ENCODE measurements at places on chromosomes 2 and 18.

DNA sequence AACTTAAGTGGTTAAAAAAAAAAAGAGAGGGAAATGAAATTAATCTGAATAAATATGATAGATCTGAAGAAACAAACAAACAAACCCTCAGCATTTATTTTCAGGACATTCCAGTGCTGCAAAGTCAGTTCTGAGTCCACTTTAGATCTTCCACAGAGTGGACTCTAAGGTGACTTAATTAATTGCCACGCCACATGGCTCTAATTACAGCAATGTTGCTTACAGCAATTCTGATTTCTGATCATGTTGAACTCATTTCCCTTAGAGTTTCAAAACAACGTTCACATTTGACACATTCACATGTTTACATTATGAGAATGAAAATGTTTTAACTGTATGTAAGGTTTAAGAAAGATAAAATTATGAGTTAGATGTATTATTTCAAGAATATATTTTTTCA, 38.6 kb upstream of the RASGRP3 start:
- H3K4me1 ChIP-seq: no peaks in the 10 kb centered on the region
- H3K27ac ChIP-seq: no peak overlapping the region

GRCh38 chr2:24833821-24834732, 40.9 kb downstream of the CENPO start:
- DNase-seq: no peak
- H3K4me3 ChIP-seq: no peak overlapping the region
- H3K36me3 ChIP-seq: peaks cover 17% of the 10 kb centered on the region
- peaks cover 4% of the 10 kb centered on the region for H3K4me1 ChIP-seq

DNA sequence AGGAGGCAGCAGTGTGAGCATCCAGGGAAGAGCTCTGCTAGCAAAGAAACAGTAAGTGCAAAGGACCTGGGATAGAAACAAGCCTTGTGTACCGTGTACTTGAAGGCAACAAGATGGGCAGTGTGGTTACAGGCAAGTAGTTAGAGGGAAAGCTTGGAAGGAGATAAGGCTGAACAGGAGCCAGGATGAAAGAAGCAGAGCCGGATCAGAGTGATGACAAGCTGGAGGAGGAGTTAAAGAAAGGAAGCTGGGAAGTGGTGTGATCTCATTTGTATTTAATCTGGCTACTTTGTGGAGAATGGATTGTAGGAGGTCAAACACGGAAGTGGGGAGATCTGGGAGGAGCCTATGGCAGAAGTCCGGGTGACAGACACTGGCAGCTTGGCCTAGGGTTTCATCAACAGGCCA, 44.7 kb upstream of the VPS54 start:
- no peak for DNase-seq
- H3K27me3 ChIP-seq: no peaks in the 10 kb centered on the region
- H3K36me3 ChIP-seq: no peaks in the 10 kb centered on the region

- H3K27me3 ChIP-seq: peaks cover 83% of the 10 kb centered on the region
- no peak for DNase-seq
- H3K36me3 ChIP-seq: no peaks in the 10 kb centered on the region
- H3K4me3 ChIP-seq: no peak overlapping the region
These were observed 5.2 kb upstream of the KCNK3 start for GRCh38 chr2:26687328-26687727.

GRCh38 chr18:2655954-2656236, 369 bp downstream of the SMCHD1 start:
- no peaks in the 10 kb centered on the region for H3K36me3 ChIP-seq
- DNase-seq: no peak
- no peaks in the 10 kb centered on the region for H3K27me3 ChIP-seq
- H3K4me1 ChIP-seq: peaks cover 10% of the 10 kb centered on the region
- peak overlapping the region; percentile 95 for H3K27ac ChIP-seq

DNA sequence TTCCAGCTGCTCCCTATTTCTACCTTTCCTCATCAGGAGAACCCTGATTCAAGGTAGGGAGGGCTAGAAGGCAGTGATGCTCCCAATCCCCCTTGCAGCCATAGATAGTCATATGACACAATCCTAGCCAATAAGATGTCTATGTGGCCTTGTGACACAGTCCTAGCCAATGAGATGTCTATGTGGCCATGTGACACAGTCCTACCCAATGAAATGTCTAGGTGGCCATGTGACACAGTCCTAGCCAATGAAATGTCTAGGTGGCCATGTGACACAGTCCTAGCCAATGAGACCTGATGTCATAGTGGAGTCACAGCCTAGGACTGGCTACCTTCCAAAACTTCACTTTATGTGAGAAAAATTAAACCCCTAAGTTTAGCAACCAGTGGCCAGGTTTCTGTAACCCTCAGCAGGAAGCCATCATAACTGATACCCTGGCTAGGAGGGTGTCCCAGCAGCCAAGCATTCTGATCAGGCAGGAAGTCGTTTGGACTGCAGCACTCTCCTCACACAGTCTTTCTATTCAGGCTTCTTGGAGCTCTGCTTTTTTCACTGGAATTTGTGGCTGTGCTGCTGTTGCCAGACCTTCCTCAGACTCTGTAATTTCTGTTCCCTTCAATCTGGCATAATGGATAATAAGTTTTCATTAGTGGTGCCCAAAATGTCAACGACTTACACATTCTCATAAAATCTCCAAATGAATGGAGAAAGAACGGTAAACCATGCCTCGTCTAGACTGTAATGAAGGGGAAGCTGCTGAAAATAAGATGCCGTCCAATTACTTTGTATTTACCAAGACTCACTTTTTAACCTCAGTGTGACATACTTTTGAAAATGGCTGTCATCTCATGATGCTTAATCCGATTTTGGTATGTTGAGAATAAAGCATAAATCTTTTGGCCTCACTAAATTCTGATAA, 165.0 kb upstream of the NCKAP5 start:
- H3K4me1 ChIP-seq: no peaks in the 10 kb centered on the region
- no peak for DNase-seq
- H3K27ac ChIP-seq: no peak overlapping the region
- H3K27me3 ChIP-seq: no peaks in the 10 kb centered on the region
- H3K4me3 ChIP-seq: no peak overlapping the region

DNA sequence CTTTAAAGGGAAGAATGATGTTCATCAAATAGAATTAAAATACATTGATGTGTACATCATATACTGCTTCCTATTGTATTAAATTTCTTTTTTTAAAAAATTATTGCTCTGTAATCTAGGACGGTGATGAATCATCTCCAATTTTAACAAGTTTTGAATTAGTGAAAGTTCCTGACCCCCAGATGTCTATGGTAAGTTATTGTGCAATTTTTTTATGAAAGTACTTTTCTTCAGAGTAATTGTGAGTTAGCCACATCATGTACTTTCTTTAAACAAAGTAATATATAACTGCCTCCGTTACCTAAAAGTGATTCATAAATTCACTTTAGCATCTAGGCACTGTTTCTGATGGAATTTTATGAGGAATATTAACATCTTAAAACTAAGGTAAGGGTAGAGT, 38.1 kb downstream of the PIK3C3 start:
- H3K4me3 ChIP-seq: no peak overlapping the region
- no peak overlapping the region for H3K27ac ChIP-seq
- H3K4me1 ChIP-seq: no peaks in the 10 kb centered on the region
- peaks cover 18% of the 10 kb centered on the region for H3K36me3 ChIP-seq
- no peak for DNase-seq

DNA sequence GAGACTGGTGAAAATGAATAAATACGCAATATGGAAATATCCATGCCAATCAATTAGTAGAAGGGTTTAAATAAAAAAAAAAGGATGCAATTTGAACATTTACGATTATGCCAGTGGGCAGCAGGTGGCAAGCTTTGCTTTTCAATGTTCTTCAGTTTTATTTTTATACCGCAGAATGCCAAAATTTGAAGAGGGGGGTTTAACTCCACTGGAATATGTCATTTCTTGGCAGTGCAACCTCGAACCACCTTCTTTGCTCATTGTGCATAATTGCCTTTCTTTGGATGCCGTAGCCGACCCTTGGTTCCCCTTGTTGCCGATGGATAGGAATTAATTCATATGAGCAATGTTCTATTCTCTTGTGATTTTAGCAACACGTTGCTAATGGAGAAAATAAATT, 88.0 kb downstream of the LTBP1 start:
- H3K4me3 ChIP-seq: no peak overlapping the region
- DNase-seq: no peak
- H3K36me3 ChIP-seq: no peaks in the 10 kb centered on the region
- H3K27me3 ChIP-seq: no peaks in the 10 kb centered on the region
- peaks cover 2% of the 10 kb centered on the region for H3K4me1 ChIP-seq

DNA sequence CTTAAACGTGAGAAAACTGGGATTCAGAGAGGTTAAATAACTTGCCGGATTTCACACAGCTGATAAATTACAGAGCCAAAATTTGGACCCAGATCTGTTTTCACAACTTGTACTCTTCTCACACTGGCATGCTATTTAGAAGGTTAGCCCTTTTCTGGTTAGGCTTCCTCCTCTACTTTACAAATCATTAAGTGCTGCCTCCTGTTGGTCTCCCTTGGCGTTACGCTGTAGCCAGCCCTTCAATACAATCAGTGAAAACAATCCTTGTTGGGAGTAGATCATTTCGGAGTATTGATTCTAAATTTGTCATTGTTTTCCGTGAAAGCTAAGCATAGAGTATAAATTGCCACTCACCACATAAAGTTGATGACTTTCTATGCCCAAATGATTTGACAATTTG, 153.5 kb downstream of the ARHGAP15 start:
- peaks cover 2% of the 10 kb centered on the region for H3K36me3 ChIP-seq
- no peaks in the 10 kb centered on the region for H3K27me3 ChIP-seq
- DNase-seq: no peak
- no peak overlapping the region for H3K27ac ChIP-seq

GRCh38 chr2:67948057-67948456, 114.7 kb downstream of the C1D start:
- no peak overlapping the region for H3K27ac ChIP-seq
- no peaks in the 10 kb centered on the region for H3K4me1 ChIP-seq

DNA sequence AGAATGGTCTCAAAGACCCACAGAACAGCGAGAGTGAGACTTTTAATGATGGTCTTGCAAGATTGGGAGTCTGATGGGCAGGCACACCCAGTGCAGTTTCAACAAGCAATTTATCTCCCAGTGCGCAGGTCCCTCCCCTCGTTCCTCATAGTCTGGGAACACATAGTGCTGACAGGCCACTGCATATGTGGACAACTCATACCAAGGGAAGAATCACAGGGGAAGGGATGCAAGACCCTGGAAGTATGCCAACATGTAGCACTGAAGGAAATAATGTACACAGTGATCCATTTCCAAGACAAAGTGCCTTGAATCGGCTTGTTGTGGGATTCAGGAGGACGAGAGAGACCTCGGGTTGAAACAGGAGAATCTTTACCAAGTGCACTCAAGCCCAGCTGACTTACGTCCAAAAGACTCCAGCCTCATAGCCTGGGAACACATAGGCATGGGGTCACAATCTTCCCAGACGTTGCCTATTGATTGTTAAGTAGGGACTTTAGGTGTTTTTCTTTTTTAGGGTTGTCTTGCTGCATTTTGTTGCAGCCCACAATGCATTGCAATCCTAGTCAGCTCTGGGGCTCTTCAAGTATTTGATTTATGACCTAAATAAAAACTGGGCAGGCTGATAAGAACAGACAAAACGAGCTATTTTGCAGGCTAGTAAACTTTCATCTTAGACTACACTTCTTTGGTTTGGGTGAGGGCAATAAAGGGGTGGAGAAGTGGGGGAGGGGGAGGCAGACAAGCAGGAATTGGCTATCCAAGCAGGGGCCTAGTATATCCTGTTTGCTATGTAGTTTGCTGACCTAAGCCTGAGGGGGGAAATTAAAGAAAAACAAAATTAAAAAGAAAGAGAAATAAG, 24.7 kb upstream of the SERPINB5 start:
- no peak for DNase-seq
- H3K4me1 ChIP-seq: no peaks in the 10 kb centered on the region
- no peak overlapping the region for H3K27ac ChIP-seq
- no peak overlapping the region for H3K4me3 ChIP-seq
- H3K36me3 ChIP-seq: no peaks in the 10 kb centered on the region

DNA sequence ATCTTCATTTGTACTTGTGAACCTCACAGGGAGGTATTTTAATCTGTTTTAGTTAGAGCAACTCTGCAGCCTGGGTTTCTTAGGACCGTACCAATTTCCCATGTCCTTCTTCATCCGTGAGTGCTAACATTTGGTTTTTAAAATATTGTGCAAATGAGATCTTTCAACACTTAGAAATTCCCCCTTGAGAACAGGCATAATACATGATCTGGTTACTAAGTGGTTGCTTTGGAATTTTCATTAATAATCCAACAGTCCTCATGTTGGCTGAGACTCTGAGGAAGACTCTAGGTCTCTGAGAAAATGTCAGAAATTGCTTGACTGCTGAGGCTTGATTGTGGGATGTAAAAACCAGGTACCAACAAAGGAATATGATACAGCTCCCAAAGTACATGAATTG, 125.6 kb upstream of the CDCA7 start:
- H3K27me3 ChIP-seq: no peaks in the 10 kb centered on the region
- H3K4me3 ChIP-seq: no peak overlapping the region
- H3K36me3 ChIP-seq: peaks cover 11% of the 10 kb centered on the region
- DNase-seq: no peak

GRCh38 chr18:63189041-63189440, 130.5 kb downstream of the BCL2 start:
- H3K27ac ChIP-seq: no peak overlapping the region
- DNase-seq: no peak
- peaks cover 6% of the 10 kb centered on the region for H3K4me1 ChIP-seq
- H3K27me3 ChIP-seq: no peaks in the 10 kb centered on the region
- H3K36me3 ChIP-seq: no peaks in the 10 kb centered on the region

DNA sequence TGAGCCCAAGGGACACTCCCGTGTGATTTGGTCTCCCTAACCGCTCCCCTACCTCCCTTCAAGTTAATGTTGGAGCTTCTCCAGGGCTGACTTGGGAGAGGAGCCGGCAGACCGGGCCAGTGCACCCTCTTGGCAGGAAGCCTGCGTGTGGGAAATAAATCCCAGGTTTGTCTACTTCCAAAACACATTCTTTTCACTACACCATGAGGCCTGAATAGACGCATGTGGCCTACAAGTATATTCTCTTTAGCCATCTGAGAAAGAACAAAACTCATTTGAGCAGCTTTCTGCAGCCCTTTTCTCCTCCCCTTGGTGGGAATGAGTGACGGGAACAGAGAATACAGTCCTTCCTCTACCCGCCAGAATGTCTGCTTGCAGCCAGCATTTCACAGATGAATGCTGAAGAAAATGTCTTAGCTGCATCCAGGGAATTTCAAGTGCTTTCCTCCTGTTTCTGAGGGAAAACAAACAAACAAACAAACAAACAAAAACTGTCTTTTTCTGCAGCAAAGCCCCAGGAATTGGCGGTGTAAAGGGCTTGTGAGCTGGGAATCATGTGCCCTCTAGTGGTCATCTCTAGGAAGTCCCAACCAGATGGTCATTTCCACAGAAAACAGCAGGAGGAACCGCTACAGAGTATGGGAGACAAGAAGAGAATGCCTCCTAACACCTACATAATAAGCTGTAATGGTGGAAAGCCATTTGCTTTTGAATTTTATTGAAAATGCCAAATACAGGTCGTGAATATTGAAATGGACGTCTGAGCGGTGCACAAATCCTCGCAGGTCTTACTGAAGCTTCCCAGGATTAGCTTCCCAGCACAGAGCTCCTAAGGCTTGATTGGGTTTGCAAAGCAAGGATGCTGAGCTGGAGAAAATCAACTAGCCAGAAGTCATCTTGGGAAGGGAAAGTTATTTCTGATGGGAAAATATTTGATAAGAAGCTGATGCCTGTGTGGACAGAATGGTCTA, 41.2 kb upstream of the DAPL1 start:
- no peaks in the 10 kb centered on the region for H3K4me1 ChIP-seq
- no peak overlapping the region for H3K27ac ChIP-seq
- no peaks in the 10 kb centered on the region for H3K27me3 ChIP-seq
- no peaks in the 10 kb centered on the region for H3K36me3 ChIP-seq
- no peak overlapping the region for H3K4me3 ChIP-seq
